ENCODE measurements at places on chromosomes 1 and 21.

DNA sequence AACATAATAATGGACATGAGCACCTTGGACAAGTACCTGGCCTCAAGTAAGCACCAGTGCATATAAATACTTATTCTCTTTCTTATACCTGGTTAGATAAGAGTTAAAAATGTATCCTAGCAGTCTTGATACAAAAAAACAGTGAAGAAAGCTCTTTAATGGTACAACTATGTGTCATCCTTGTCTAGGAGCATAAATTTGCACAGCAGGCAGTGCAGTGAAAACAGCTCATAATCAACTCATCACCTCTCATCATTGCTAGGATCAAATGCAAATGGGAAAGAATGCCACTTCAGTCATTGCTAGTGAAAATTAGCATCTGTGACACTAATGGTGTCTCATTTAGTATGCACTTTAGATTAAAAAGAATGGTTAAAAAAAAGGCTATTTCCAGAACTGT lies 7.6 kb downstream of the SAMSN1 start:
- DNase-seq = no peak

GRCh38 chr1:244614879-244615278 lies 38.0 kb upstream of the DESI2 start:
- DNase-seq = no peak

DNA sequence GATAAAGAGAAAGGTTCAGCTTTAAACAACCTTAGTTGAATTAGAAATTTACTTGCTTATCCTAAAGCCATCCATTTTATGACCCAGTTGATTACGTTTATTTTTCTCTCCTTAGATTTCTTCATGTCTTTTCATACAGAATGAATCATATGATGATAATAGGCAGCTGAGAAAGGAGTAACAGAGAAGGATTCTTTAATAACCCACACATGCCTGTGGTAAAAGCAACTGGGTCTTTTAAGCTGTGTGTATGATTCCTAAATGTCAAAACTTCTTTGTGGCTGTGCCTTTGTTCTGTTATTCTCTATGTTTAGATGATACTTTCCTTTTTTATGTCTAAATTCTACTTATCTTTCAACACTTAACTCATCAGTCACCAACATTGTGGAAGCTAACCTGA lies 626.5 kb downstream of the NCAM2 start:
- no peak for DNase-seq

GRCh38 chr1:68459796-68460195 lies 10.0 kb upstream of the RPE65 start:
- DNase-seq = no peak

DNA sequence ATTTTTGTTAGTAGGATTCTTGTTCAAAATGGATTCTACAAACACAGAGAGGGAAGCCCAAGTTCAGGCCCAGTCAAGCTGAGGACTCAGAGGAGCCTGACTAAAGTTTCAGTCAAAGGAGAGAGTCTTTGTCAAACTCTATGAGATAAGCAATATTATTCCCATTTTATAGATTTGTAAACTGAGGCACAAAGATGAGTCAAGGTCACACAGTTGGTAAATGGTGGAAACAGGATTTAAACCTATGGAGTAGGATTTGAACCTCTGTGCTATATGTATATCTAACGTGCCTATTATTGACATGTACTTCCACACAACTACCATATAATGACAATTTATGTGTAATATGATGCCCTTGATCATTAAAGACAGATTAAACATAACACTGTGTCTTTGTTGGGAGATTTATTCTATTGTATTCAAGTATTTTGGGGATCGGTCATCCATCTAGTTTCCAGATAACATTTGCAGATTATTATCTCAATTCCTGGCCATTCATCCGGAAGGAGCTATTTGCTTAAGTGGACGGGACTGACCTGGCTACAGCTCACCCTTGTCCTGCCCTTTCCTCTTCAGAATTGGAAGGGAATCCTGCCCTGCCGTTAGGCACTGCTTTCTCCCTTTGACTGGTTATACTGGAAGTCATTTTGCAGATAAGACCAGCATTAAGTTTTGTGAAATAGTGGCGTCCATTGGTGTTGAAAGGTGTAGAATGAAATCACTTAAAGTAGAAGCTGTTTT lies 86.1 kb upstream of the LMO4 start:
- DNase-seq = no peak

GRCh38 chr1:14511796-14512585 lies 86.5 kb upstream of the KAZN start:
- DNase-seq = no peak

DNA sequence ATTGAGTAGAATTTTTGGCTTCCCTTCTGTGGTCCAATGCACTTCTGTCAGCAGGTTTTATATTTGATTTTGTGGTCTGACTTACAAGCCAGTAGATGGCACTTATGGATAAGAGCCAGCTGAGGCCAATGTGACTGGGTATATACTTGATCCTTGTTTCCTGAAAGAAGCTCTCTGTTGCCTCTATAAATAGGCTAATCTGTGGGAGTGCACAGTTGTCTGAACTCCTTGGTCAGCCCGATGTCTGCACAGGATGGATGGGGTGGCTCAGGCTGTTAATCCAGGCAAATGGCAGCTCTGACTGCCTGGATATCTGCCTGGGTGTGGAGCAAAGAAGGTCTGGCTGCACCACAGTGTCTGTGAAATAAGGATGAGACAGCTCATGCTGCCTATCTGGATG lies 1183.7 kb upstream of the PRMT6 start:
- no peak for DNase-seq

- DNase-seq = no peak
Measured at GRCh38 chr1:210342986-210343780, 14.5 kb downstream of the HHAT start.

- no peak for DNase-seq
Measured at GRCh38 chr21:33839167-33839716, 76.4 kb downstream of the ATP5PO start.

DNA sequence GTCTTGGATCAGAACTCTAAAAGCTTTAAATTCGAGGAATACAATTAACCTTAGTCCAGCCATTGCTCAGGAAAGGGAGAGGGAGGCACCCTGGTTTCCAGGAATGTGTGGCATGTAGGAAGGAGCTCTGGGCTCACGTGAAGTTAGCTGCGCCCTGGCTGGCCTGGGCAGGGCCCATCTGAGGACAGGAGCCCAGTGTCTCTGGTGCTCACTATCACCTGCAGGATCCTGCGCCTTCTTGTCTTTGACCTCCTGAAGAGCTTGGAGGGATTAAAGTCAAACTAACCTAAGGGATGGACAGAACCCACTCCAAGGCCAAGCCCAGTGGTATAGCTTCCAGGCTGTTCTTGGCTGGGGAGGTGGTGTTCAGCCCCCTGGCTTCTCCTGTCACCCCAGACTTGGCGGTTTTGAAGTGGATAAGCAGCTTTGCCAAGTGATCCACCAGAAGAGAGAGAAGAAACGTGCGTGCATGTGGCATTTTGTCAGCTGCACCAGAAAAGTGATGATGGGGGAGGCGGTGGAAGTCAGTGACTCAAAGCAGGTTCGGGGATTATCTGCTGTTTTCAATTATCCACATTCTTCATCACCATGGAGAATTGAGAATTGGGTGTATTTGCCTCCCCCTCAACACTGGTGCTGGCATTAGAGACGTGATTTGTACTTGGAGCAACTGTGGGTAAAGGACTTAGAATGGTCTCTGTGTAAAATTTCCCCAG lies 11.9 kb upstream of the KCNN3 start:
- DNase-seq = no peak

- no peak for DNase-seq
Measured at GRCh38 chr1:92804721-92805201, 19.9 kb upstream of the EVI5 start.

GRCh38 chr1:246063013-246063616 lies 444.0 kb downstream of the SMYD3 start:
- no peak for DNase-seq

DNA sequence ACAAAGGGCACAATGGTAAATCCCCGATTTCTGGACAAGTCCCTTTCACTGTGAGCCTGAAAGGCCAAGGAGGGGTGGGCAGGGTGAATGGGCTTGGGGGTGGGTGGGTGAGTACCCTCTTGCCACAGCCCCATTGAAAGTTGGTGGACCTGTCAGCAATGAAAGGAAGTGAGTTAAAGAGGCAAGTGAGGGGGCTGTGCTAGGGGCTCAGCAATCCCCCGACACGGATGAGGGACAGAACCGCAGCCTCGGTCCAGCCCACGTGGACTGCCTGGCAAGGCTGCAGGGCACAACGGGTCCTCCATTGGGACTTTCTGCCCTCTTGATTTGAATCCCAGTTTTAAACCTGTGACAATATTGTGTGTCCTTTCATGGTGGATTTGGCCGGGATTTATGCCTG lies 255.3 kb downstream of the FOXD2 start:
- no peak for DNase-seq

- DNase-seq = no peak
Measured at GRCh38 chr1:244647819-244648218, 5.1 kb upstream of the DESI2 start.

DNA sequence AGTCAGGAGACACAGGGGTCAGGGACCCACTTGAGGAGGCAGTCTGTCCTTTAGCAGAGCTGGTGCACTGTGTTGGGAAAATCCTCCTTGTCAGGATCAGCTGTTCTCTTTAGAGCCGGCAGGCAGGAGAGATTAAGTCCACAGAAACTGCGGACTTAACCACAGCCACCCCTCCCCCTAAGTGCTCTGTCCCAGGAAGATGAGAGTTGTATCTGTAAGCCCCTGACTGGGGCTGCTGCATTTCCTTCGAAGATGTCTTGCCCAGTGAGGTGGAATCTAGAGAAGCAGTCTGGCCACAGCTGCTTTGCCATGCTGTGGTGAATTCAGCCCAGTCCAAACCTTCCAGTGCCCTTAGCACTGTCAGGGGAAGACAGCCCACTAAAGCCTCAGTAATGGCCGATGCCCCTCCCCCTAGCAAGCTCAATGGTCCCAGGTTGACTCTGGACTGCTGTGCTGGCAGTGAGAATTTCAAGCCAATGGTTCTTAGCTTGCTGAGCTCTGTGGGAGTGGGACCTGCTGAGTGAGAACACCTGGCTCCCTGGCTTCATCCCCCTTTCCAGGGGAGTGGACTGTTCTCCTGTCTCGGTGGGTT lies 172.8 kb downstream of the ST6GALNAC3 start:
- no peak for DNase-seq

- DNase-seq = no peak
Measured at GRCh38 chr1:5983361-5984103, 8.7 kb downstream of the NPHP4 start.

- peak; percentile 86 for DNase-seq
Measured at GRCh38 chr1:940107-941014, 16.6 kb downstream of the SAMD11 start.

- DNase-seq = no peak
Measured at GRCh38 chr1:93598396-93598795, 83.2 kb downstream of the BCAR3 start.

GRCh38 chr1:25990702-25991395 lies 7.0 kb downstream of the PAFAH2 start:
- DNase-seq = no peak

DNA sequence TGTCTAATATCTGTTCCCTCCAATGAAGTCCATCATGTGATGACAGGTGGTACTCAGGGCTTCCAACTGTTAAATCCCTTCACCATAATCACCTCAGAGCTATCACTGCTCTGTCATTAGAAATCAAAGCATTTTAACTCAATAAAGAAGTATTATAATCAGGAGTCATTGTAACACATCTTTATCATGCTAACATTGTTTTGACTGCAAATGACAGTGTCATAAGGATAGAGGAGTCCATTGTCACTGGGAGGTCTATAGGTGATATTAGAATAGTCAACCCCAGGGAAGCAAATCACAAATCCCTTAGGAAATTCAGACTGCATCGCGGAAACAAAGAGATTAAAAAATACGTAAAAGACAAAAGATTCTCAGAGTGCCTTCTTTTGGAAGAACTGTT lies 30.8 kb downstream of the LRRC53 start:
- DNase-seq = no peak

GRCh38 chr1:24925963-24926362 lies 4.1 kb downstream of the RUNX3 start:
- DNase-seq = no peak

DNA sequence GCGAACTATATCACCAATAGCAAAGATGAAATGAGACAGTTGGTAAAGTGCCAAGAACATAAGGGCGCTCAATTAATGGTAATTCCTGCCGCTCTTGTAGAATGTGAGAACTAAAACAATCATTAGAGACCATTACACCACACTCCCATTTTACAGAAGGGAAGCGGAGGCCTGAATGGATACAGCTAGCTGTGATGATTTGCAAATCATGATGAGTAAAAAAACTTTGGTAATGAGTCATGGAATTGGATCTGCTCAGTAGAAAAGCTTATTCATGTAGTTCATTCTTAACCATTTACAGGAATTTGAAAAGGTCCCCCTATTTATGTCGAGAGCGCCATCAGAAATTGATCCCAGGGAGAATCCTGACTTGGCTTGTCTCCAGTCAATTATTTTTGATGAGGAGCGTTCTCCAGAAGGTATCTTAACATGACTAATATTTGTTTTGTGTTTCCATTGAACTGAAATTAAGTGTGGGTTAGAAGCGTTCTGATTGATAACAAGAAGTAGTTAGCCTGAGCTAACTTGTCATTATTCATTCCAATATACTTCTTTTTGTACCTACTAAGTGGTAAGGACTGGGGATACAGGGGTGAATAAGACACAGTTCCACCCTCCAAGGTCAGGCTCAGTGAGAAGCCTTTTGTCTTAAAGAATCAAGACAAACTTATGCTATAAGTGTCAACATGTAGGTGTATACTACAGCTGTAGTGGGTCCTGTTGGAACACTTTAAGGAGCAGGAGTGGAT lies 812 bp downstream of the TTC4 start:
- no peak for DNase-seq

DNA sequence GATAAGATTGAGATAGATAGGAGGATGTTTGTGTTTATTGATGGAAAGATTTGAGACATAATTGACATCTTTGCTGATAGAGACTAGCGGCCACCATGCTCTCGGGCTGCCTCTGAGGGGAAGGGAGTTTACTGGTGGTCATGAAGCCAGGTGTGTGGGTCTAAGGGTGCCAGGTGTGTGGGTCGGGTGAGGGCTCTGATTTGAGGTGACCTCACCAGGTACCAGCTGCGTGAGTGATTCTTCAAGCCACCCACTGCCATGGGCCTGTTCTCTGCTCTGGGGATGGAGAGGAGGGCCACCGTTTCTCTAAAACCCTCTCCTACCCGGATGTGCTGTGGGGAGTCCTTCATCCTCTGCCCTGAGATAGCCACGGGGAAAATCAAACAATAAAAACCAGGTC lies 3.2 kb downstream of the UBASH3A start:
- DNase-seq = no peak

DNA sequence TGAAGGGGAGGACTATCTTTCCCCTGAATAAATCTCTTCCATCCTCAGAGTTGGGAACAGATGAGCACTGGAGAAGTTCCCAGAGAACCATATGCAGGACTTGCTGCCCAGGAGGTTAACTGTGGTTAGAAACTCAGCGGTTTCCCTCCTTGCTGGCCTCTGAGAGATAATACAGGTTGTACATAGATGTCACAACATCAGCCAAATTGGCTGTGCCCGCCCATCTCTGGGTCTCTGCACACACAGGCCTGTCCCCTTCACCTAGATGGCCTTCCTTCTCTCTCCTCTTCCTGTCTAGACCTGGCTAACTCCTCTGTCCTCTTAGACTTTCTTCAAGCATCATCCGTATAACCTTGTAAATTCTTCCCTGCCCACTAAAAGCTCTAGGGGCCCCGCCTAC lies 5.7 kb downstream of the RGS5 start:
- no peak for DNase-seq

All from HuH-7.5 (cell line).